Erythroblast (primary cell): ENCODE measurements at places on chromosomes 2 and 18.

- peak; percentile 87 for DNase-seq
Observed at GRCh38 chr2:144516981-144517865, 2.7 kb downstream of the ZEB2 start.

DNA sequence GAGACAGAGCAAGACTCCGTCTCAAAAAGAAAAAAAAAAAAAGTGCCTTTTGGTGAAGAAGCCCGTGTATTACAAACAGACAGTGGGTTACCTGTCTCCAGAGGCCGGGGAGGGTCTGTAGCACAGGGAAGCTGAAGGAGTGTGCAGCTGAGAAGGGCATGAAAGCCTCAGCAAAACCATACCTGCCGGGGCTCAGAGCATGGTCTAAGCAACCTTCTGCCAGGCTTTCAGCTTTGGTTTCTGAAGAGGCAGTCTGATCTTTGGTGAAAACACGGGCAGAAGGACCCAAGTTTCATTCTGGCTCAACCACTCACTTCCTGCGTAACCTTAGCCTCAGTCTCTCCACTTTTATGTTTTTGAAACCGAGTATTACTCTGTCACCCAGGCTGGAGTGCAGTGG, 21.5 kb downstream of the SH2D6 start:
- DNase-seq: no peak

GRCh38 chr2:7867867-7868266, 814.0 kb upstream of the ID2 start:
- DNase-seq: no peak

DNA sequence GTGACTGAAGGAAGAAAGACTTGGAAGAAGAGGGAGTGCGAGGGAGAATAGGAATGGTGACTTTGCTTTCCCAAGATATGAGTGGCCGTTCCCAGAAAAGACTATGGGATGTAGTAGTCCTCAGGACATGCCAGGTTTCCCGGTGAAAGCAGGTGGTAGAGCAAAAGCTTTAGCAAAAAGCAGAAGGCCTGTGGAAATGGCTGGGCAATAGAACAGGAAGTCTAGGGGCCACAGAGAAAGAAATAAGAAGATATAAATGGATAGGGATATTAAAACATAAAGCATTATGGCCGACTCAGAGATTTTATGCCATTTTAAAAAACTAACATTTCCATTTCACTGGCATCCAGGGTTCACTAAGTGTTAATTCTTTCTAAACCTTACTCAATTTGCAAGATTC, 1.2 kb upstream of the SERPINB13 start:
- DNase-seq: no peak

DNA sequence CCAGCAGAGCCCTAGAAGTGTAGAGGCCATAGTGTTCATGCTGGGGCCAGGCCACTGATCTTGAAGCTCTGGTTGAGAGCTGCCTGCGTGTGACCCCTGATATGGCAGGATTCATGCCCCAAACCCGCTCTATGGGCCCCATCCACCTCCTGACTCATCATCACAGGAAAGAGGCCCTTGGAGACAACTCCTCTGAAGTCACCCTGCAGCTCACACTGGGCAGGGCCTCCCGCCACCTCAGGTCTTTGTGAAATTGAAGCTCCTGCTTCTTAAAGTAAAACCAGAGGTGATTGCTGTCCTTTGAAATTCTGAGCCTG, 12.0 kb upstream of the TUBB6 start:
- peak; percentile 87 for DNase-seq

GRCh38 chr2:27735263-27735904, 36.1 kb upstream of the MRPL33 start:
- DNase-seq: peak; percentile 62

DNA sequence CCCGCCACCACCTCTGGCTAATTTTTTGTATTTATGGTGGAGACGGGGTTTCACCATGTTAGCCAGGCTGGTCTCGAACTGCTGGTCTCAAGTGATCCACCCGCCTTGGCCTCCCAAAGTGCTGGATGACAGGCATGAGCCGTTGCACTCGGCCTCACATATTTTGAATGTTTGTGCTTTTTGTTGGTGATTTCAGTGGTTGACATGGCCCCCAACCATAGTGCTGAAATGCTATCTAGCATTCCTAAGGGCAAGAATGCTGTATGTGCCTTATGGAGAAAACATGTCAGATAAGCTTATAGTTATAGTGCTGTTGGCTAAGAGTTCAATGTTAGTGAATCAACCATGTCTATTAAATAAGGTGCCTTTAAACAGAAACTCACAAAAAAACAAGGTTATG, 8.9 kb downstream of the ZAP70 start:
- no peak for DNase-seq

- DNase-seq: no peak
Observed at GRCh38 chr2:88865801-88866371, 174.4 kb downstream of the RPIA start.

DNA sequence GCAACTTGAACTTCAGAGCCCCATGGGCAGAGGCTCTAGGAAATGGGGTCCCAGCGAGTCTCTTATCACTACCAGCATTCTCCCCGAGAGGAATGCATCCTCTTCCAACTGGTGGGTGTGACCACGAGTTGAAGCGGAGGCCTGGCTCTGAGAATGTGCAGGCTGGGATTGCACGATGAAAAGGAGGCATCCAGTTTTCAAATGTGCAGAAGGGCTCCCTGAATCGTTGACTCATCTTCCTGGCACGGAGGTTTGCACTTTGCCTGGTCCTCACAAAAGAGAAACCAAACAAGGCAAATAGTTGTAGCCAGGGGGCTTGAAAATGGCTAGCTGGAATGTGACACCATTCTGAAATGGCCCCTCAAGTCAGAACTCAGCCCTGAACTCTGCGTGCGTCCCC, 216.7 kb downstream of the GLI2 start:
- no peak for DNase-seq

DNA sequence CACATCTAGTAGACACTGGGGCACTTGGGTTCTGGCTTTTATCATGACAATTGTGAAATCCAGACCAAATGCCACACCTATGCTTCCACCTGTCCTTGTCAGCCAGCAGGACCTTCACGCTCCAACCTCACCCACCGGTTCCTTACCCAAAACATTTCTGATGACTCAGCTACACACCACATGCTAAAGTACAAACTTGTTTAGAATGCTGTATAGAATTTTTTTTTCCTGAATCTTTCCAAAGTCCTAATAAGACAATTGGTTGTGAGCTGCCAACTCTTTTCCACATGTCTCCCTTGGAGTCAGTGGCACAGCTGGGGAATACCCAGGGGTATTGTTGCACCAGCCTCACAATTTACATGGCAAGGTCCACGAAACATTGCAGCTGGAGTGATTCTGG, 75.5 kb upstream of the LPIN2 start:
- DNase-seq: no peak

DNA sequence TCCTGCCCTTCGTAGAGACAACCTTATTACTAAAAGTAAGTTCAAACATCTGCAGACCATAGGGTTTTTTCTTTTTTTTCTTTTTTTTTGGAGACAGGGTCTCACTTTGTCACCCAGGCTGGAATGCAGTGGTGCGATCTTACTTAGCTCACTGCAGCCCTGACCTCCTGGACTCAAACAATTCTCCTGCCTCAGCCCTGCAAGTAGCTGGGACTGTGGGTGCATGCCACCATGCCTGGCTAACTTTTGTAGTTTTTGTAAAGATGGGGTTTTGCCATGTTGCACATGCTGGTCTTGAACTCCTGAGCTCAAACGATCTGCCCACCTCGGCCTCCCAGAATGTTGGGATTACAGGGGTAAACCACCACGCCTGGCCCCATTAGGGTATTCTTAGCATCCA, 32.4 kb downstream of the HADHA start:
- no peak for DNase-seq

- no peak for DNase-seq
Observed at GRCh38 chr2:12555012-12555645, 161.6 kb upstream of the TRIB2 start.

- no peak for DNase-seq
Observed at GRCh38 chr2:147607379-147607778, 237.4 kb upstream of the ACVR2A start.

DNA sequence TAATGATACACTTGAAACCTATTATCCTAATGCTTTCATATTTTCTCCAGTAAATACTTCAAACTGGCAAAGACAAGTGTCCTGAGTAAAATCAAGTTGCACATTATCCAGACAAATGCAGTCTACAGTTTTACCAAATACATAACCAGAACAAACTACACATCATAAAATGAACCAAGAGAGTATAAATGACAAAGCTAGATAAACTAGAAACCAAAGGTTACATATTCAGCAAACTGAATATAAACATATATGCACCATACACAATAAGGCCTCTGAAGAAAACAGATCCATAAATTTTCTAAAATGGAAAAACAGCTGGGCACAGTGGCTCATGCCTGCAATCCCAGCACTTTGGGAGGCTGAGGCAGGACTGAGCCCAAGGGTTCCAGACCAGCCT, 47.0 kb downstream of the HYCC2 start:
- DNase-seq: no peak

DNA sequence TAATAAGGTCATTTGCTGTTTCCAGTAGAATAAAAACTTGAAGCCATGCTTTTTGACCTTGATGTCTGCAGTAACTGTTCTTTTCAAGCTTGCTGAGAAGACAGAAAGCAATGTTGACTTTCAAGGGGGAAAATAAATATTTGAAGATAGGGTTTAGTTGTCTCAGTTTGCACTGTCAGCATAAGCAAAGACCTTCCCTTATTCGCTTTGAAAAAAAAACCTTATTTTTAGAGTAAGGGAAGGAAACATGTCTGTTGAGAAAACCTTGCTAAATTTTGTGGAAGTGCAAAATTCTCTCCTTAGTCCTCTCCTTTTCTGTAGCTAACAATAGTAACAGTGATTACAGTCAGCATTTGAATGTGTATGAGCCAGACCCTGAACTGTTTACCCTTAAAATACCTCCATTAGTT, 43.1 kb downstream of the MAP4K4 start:
- no peak for DNase-seq

GRCh38 chr2:190794377-190794776, 86.2 kb upstream of the GLS start:
- no peak for DNase-seq

- no peak for DNase-seq
Observed at GRCh38 chr2:59824314-59824713, 729.1 kb downstream of the BCL11A start.

GRCh38 chr2:42474765-42475454, 18.9 kb downstream of the KCNG3 start:
- no peak for DNase-seq

GRCh38 chr18:71899707-71900472, 644.3 kb downstream of the CBLN2 start:
- DNase-seq: no peak

DNA sequence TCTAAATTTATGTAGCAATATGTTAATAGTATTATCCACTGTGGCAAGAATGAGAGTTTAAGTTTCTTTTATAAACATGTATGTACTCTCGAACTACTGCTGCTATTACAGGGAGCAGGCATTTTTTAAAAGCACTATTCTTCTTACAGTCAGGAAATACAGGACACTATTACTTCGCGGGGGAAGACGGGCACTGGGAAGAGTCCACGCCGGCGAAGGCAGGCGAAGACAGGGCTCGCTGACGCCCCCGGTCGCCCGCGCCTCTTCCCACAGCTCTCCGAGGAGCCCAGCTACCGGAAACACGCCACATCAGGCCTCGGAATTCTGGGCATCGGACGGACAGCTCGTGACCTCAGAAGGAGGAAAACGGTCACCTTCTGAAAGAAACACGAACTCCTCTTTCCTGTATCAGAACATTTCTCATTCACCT, 90.2 kb downstream of the FAM161A start:
- peak; percentile 84 for DNase-seq

GRCh38 chr2:113965644-113966043, 75.8 kb downstream of the ACTR3 start:
- DNase-seq: peak; percentile 54

- no peak for DNase-seq
Observed at GRCh38 chr2:190053426-190053825, 9.1 kb downstream of the MSTN start.

GRCh38 chr2:241218131-241219029, 29.9 kb downstream of the ANO7 start:
- DNase-seq: peak; percentile 51

DNA sequence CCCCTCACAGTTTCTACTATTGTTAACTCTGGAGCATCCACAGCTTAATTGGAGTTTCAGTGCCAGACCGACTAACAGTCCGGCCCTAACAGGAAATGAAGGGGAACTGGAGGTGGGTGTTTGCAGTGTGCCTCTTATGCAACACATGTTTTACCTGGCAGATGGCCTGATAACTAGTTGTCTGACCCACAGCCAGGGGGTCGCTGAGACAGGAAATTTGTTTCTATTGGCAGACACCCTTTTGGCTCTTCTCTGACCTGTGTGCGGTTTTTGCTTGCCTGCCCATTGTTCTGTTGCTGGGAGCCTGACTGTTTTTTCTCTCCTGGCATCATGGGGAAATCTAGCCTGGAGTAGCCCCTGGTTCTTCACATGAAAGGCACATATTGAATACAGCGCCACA, 1329.8 kb downstream of the DSC3 start:
- no peak for DNase-seq

DNA sequence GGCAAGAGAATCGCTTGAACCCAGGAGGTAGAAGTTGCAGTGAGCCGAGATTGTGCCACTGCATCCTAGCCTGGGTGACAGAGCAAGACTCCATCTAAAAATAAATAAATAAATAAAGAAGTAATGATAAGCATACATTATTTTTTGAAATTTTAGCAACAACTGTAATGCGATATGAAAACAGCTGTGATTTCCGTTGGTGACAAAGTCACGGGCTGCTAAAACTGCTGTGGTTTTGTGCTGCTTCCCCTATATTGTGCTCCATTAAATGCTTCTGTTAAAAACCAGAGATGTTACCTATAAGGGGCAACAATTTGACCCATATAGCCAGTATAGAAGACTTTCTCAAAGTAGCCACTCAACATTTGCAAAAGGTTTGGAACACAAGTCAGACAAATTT, 8.3 kb downstream of the TRIM54 start:
- DNase-seq: no peak

GRCh38 chr2:236862526-236862925, 223.2 kb upstream of the COPS8 start:
- no peak for DNase-seq

- no peak for DNase-seq
Observed at GRCh38 chr2:130813722-130814121, 23.0 kb upstream of the ARHGEF4 start.

DNA sequence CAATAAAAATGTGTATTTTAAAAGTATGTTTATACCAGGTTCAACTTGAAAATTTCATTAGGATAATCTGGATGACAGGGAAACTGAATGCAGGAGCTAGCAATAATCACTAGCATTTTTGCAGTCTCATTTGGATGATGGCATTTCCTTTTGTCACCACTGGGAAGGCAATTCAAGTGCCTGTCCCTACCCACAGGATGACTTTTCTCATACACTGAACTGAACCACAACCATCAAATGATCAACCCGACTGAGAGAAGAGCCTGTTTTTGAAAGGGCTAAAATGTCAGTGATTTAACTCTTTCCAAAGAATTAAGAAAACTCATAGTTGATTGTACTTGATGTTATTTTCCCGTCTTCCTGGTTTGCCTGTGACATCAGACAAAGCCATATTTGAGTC, 115.0 kb downstream of the FAM124B start:
- DNase-seq: no peak

DNA sequence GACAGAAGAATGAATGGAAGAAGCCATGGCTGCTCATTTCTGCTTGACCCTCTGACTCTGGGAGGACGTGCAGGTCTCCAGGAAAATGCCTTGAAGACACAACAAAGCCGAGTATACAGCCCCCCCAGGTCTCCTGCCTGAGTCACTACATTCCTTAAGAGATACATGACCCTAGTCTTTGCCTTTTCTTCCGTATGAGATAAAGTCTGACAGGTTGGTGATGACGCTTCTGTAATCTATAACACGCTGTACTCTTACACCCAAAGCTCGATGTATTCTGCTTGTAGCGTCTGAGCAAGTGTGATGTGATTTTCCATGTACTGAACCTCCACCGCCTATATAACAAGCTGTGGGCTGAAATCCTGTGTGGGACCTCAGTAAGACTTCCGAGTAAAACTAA, 77.3 kb downstream of the KCTD1 start:
- no peak for DNase-seq
